ENCODE measurements at places on chromosomes 5 and 9.
A peak's percentile ranks its signal among the peaks of the same experiment; 100 is the strongest.

DNA sequence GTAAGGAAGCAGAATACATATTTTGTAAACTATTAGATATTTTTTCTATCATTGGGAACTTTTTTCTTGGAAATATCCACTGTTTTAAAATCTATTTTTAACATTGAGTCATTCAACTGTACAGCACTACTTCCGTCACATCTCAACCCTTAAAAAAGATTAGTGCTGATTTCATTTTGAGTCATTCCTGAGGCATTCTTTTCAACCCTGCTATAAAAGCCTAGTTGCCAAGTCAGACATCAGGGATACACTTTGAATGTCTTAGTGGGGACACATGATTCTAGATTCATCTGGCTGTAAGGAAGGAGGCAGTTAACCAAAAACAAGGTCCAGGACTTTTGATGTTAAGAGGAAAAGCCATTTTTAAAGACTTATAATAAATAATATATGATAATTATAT lies 160.9 kb downstream of the GIN1 start:
- DNase-seq, result peak; percentile 91

GRCh38 chr5:126499853-126500342 lies 76.7 kb downstream of the GRAMD2B start:
- peak; percentile 36 for DNase-seq

GRCh38 chr5:90638878-90639277 lies 80.3 kb downstream of the ADGRV1 start:
- DNase-seq, result no peak

- DNase-seq, result peak; percentile 16
Observed at GRCh38 chr9:3299872-3300271, 225.9 kb downstream of the RFX3 start.

Data from dermis blood vessel endothelial cell (primary cell).